ENCODE measurements at places on chromosomes 12 and 14.

DNA sequence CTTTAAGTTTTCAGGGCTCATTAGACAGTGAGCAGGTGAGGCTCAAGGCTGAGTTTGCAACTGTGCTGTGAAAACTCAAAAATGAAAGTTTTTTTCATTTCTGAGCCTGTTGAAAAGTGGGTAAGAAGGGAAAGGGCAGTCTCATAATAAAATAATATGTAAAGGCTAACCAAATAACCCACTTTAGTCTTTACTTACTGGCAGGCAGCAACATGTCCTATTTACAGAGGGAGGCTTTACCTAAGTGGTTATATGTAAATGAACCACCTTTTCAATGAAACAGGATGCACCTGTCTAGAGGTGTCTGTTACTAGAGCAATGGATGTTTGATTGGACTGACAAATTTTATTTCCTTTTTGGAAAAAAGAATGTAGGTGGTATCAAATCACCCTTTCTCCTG is 158.0 kb downstream of the ETV6 start:
- DNase-seq, result no peak

- DNase-seq, result no peak
These were observed 1.6 kb downstream of the BEGAIN start for GRCh38 chr14:100585448-100586152.

- no peak for DNase-seq
These were observed 51.5 kb downstream of the ST8SIA1 start for GRCh38 chr12:22283006-22283506.

GRCh38 chr14:103259801-103260628 is 74.0 kb upstream of the EIF5 start:
- no peak for DNase-seq

- no peak for DNase-seq
These were observed 3.3 kb downstream of the BTG1 start for GRCh38 chr12:92142251-92142926.

DNA sequence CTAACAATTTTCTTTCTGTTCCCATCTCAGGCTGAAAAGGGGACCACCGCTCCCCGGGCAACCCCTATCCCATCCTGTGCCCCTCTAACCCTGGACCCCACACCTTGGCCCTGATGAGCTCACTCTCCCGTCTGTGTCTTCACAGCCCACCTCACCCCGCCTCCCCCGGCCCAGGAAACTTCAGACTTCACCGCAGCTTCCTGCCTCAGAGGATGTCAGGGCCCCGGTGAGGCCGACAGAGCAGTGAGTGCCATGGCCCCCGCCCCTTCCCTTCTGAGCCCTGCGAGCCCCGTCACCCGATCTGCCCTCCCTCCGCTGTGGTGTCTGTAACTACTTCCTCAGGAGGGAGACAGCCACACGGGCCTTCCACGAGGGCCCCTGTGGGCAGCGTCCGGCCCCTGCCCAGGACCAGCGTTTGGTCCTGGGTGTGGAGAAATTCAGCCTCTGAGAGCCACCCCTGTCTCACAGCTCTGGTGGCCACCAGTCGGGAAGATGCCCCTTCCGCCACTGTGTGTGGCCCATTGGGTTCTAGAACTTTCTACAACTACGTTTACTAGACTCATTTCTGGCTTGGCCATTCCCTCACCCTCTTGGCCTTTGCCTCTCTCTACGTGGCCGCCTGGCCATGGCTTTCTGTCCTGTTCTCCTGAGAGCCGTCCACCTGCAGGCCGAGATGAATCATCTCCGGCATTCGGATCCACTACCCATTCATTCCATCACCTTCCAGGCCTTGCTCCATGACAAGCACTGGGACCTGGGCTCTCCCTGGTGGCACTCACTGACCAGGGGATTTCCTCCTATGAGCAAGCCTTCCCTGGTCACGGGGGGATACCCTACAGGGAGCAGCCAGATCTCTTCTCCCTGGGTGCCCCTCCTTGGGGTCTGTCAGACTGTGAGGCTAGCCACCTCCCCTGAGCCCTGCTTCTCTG is 3.4 kb downstream of the RHOF start:
- peak; percentile 93 for DNase-seq

DNA sequence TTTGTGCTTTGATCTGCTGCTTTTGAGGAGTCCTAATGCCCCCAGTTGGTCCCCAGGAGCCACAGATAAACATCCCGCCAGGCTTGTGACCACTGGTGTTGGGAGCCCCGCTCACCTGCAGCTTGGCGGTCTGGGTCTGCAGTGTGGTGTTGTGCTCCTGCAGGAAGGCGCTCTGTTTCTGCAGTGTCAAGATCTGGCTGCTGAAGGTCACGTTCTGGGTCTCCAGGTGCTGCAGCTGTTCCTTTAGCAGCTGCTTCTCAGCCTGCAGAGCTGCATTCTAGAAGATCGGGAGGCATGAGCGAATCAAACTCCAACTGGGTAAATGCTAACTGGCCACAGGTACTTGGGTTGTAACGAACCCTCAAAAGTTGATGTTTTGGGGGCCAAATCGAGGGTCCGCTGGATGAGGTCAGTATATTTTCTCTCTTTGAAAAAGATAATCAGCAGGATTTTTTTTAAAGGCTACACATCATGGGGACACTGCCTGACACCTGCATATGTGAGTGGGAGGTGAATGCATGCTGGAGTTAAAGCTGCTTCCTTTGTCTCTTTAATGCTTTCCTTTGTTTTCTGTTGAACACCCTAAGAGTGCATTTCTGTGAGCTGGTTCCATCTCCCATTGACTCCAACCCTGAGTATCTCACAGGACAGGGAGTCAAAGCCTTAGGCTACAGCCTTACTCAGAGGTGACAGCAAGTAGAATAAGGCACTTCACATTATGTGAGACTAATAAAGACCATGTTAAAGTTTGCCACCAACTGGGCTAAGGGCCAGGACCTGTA is 61.3 kb upstream of the GPR68 start:
- no peak for DNase-seq

DNA sequence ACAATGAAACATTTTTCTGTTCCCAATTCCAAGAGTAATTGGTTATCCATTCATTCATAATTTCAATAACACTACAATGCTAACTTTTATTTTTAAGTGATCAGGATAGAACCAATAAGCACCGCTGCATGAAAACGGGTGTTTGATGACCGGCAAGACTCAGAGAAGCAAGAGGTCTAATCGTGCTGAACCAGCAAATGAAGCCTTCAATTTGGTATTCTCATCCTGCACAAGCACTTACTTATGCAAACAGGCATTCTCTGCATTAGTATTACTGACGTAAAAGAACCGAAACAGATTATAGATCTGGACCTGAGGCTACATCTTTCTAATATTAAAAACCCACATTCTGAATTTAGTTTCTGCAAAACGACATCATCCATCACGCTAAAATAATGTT is 67.7 kb downstream of the RBM19 start:
- no peak for DNase-seq

- no peak for DNase-seq
These were observed 89.6 kb upstream of the PTPRR start for GRCh38 chr12:71010143-71010479.

DNA sequence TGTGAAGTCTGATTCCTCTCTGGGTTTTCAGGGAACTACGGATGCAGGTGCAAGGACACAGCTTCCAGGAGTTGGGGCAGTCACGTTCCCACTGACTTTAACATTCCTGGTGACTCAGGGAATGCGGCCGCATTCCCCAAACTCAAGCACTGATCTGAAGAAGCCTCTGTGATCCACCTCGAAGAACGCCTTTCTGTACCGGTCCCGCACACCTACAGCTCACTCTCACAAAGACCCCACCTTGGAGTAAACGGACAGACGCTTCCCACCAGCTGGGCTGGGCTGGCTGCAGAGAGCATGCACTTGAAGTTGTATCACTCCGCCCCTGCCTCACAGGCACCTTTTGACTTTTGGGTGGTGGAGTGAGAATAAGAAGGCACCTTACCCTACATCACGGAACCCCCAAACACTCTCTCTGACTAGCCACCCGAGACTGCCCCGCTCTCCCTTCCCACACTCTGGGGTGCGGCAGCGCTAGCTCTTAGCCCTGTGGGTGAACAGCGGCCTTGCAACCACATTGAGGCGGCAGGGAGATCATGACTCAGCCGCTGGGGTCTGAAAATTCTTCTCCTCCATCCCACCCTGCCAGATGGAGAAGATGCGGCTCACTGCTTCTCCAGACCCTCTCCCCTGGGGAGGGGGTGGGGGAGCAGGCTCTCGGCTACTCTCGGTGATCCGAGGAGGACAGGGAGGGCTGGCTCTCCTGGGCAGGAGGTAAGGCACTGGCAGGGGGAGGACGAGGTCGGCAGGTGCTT is 23.7 kb upstream of the HDAC7 start:
- no peak for DNase-seq

GRCh38 chr14:100192672-100193416 is 33.4 kb upstream of the DEGS2 start:
- DNase-seq, result peak; percentile 100

GRCh38 chr14:76126076-76126475 is 25.6 kb upstream of the GPATCH2L start:
- DNase-seq, result no peak

DNA sequence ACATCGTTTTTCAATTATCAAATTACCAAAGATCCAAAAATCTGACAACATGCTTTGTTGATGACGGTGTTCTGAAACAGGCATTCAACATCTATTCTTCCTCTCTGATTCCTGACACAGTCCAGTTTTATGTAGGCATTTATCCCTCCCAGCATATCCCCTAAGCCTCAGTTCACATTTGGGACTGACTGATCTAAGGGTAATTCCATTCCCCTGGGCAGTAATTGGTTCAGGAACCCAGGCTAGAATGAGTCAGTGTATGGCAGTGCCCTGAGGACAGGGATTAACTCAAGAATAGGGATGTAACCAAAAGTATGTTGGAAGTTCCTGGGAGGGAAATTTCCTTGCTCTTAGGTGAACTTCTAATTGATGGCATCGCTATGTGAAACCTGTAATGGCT is 10.3 kb upstream of the PCNX1 start:
- no peak for DNase-seq

DNA sequence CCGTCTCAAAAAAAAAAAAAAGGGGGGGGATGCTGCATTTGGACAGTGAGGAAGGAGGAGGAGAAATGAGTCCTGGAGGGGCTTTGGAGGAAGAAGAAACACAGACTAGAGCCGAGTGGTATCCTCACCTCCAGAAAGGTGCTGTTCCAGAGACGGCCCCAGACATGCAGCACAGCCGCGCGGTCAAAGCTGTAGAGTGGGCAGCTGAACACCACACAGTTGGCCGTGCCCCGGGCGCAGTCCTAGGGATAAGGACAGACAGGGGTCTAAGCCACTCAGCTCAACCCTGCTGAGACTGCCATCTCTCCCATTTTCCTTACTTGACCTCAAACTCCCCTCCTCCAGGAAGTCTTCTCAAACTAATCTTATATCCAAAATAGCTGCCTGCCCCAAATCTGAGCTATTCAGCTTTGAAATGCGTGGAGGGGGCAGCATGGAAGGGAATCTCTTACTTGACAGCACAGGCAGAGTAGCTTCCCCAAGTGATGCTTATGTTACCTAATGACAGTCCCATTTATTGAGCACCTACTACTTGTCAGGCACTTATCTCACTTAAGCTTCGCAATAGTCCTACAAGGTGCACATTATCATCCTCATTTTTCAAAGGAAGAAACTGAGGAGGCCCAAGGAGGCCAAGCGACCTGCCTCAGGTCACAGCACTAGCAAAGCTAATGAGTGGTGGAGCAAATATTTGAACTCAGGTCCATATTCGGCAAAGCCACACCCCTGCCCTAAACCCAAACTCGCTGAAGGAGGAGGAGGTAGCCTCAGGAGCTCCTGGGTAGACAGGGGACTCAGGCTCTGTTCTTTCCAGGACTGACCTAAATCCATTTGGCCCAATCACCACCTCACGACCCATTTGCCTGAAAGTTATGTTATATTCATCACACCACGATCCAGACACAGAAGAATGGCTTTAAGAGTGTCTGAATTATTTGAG is 18.7 kb downstream of the ITGA7 start:
- DNase-seq, result no peak
